ENCODE measurements at places on chromosomes 7 and 10.

- no peak for DNase-seq
Observed at GRCh38 chr7:27175626-27176523, 1.8 kb upstream of the HOXA10 start.

DNA sequence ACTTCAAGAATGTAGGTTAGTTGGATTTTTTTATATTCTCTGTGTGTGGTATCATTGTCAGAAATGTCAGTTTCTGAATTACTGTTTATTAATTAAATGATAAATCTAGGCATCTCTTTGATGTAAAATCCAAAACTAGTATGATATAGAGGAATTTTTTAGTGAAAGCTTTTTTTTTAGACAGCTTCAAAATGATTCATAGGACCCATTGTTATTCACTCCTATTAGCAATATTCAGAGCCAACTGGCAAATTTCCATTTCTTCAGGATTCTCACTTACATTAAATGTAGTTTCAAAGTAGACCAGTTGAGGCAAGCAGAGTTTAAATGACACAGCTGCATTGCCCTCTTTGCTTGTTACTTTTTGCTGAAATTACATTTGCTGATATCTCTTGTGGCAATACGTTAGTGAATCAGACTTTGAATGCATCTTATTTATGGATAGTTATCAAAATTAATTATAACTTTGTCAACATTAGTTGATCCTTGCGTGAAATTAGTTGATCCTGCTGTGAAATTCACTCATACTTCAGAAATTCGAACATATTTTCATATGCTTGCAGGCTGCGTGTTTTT is 20.3 kb downstream of the ZNF277 start:
- no peak for DNase-seq

DNA sequence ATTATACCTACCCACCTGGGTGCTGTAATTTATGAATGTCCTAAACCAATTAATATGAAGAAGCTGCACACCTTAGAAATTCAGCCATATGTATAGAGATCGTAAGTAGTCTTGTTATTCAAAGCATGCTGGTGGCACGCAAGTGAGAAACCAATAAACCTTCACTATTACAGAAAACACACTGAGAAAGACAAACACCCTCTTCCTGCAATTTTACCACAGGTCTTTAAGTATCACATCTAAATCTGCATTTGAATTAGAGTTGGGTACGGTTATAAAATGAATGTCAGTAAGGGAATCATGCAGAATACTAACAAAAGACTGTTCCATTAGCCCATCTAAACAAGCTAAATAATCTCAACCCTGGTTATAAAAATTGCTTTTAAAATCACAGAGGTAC is 33.8 kb downstream of the CCNJ start:
- DNase-seq, result no peak

GRCh38 chr10:3136763-3137611 is 35.6 kb downstream of the PITRM1 start:
- DNase-seq, result no peak

DNA sequence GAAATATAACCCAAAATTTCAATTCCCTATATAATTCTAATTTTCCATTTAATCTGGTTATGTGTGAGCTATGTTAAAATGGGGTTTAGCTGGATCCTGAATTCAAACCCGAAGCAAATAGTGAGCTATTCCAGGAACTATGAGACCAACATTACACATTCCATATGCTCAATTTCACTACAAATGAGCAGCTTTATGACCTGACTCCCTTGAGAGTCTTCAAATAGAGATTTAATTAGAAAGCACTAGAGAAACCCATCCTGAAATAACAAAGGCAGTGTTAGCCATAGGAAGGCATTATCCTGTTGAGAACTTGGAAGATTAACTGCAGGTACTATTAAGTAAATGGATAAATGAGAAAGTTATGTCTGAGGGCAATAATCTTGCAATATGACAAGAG is 890.0 kb downstream of the GRM8 start:
- DNase-seq, result no peak

DNA sequence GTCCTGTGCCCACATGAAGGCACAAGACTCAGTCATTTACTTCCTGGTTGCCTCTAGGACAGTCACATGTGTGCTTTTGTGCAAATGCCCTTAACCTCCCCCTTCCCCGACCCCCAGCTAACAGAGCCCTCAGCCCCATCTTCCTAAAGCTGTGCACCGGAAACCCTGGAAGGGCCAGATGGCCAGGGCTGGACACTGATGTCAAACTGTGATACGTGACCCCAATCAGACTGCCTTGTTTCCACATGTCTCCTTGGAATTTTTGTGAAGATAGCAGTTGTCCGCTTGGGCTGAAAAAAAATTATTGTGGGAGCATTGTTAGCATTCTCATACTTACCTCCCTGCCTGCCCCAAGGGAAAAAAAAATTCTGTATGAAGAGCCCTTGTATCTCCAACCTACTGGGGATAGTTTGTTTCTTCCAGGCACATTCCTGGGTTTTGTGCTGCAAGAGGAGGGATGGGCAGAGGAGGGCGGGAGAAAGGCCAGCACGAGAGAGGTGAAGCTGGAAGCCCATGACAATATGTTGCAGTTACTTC is 17.0 kb upstream of the ADAM12 start:
- no peak for DNase-seq

- no peak for DNase-seq
Observed at GRCh38 chr7:121273467-121274167, 55.2 kb upstream of the WNT16 start.

DNA sequence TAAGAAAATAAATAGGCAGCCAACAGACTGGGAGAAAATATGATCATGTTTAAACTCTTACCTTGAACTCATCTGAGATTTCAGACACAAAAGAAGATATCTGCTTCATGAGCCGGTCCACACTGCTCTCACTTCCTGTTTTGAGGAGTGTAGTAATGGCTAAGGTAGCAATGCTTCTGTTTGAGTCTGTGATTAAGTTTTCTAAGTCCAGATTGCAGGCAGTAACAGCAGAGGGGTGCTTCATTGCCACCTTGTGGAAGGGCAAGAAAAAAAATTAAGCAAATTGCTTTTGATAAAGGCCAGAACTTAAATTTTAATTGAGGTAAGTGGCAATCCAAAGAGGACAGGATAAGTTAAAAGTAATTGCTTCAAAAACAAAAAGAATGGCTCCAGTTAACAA is 69.1 kb downstream of the MEST start:
- peak; percentile 11 for DNase-seq

DNA sequence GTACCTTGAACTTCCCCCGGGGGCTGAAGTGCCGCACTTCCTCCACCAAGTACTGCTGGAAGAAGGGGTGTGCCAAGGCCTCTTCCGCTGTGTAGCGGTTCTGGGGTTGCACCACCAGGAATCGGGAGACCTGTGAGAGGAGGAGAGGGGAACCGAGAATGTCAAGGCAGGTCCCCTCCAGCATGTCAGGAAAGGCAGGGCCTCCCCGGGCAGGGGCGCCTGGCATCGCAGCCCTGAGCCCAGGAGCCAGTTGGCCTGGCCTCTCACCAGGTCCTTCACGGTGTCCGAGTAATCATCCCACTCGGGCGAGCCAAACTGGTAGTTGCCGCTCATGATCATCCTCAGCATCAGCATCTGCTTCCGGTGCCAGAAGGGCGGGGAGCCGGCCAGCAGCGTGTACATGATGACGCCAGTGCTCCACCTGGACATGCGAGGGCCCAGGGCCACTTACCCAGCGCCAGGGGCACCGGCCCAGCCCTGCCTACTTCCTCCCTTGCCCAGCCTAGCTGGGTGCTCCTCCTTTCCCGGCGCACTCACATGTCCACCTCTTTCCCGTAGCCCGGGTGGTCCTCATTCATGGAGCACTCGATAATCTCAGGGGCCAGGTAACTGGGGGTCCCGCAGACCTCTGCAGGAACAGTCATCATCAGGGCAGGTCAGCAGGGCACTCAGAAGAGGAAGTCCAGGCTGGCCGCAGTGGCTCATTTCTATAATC is 11.0 kb downstream of the PHKG1 start:
- DNase-seq, result no peak

DNA sequence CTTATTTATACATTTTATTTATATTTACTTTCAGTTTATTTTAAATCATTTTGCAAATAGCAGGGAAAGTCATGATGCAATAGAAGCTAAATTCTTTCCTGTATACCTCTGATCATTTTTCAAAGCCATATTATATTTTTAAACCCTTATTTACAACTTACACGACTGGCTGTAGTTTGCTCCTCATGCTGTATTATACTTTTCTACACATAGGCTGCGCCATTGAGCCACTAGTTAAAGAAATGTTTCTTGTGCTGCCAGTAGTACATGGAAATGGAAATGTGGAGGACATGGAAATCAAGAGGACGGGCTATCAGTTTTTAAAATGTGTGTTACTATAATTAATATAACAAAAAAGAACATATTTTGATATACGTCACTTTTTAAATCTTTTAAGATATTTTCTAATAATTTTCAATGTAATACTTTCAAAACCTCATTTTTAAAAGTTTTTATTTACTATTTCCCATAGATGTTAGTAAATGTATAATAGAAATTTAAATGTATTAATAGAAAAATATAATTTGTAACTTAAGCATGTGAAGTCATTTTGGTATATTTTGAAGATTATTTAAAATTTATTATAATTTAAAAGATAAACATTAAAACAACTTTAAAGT is 118.5 kb downstream of the VTI1A start:
- DNase-seq, result peak; percentile 91

- DNase-seq, result peak; percentile 66
Observed at GRCh38 chr7:111089822-111090426, 1.0 kb upstream of the LRRN3 start.

GRCh38 chr7:3754493-3755341 is 453.7 kb downstream of the SDK1 start:
- DNase-seq, result no peak

DNA sequence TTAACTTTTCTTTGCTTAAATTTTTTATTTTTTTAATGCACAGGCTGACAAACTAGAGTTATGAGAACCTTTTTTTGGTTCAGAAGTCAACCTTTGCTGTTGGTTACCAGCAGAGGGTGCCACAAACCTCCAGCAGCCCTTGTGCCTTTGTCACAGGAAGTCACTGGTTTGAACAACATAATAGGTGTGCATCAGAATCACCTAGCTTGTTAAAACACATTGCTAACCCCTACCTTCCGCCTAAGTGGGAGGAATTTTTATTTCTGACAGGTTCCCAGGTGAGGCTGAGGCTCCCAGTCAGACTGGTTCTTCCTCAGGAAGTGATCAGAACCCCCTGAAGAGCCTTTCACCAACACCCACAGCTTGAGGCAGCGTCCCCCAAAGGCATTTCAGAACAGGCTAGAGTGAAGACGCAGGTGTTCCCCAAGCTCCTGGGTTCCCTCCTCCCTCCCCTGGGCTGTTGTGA is 22.6 kb upstream of the VDAC2 start:
- DNase-seq, result peak; percentile 45

Measured in inflammatory macrophage treated with lipopolysaccharide for 1 hour (primary cell).